ENCODE measurements at places on chromosomes 2 and 18.

DNA sequence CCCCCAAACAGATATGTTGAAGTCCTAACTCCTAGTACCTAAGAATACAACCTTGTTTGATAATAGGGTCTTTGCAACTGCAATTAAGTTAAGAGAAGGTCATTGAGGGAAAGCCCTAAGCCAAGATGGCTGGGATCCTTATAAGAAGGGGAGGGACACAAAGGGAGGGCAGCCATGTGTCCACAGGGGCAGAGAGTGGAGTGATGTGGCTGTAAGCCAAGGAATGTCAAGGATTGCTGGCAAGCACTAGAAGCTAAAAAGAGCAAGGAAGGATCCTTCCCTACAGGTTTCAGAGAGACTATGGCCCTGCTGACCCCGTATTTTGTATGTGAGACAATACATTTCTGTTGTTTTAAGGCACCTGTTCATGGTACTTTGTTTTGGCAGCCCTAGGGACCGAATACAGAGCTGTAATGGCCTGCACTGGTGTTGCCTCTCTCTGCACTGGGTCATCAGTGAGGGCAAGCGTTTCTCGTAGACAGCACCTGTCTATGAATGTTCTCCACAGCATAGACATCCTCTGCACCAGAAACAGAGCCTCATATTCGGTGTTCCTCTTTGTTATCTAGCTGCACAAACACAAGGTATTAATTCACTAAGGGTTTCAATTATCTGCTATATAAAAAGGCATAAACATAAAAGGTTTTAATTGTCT, 75.4 kb upstream of the AQP4 start:
- no peak for DNase-seq

DNA sequence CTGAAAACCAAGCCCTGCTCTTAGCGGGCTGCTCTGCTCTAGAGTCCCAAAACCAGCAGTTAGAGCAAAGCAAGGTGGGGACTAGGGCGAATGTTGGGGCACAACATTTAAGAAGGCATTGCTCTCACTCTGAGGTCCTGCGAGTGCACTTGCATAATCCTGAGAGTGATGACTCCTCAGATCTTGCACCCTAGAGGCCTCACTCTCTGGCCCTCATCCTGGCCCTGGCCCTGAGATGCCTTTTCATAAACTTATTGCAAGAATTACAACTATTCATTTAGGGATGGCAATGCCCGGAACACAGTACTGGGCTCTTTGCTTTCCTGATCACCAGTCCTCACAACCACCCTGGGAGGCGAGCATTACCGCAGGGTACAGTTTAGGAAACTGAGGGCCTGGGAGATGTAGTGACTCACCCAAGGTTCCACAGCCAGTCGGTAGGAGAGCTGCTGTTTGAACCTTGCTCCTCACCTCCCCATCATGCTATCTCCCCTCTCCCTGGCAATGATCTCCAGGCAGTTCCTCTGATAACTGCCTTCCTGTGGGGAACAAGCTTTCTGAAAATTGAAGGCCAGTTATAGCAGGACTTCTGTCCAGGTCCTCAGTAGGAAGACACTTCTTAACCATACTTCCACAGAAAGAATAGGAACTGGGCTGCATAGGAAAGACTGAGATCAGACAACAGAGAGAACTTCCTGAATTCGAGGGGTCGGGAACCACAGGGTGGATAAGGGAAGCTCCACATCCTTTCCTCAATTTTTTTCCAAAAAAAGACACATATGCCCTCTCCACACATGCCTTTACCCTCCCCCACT, 91.3 kb downstream of the TNS1 start:
- no peak for DNase-seq

DNA sequence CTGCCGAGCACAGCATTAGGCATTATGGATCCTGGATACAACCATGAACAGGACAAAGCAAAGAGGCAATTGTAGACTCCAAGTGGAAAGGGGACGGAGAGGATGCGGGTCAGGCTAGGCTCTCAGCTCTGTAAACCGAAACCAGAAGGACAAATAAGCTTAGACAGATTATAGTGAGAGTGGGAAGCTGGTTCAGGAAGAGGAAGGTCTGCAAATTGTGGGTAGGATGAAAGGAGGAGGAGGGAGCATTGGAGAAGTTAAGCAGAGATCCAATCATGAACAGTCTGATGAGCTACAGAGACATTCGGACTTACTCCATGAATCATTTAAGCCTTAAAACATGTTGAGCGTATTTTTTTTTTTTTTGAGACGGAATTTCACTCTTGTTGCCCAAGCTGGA, 3.0 kb downstream of the MSH6 start:
- no peak for DNase-seq

DNA sequence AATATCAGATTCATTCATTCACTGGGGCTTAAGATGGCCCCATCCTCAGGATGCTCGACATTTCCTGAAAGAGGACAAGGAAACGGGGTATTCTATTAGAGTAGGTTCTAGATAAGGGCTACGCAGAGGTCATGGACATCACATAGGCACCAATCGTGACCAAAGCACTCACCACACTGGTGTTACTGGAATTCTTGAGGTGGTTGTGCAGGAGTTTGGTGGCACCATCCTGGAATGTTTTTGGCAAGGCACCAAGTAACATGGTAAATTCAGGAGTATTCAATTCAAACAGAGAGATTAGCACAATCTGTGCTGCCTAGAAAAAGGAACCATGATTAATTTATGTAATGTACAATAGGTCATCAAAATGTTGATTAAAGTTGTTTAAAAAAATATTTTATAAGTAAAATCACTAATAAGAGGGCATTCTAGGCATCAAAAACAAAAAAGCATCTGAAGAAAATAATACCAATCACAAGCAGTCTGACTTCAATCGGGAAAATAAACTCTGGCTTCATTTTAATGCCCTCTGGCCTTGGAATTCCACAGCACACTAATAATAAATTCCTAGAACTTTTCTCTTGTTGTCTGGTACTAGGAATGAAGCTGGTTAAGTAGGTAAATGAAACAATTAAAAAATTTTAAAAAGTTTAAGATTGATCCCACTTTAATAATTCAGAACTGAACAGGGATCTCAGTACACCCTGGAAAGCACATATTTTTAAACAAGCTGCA, 102.8 kb upstream of the TFCP2L1 start:
- no peak for DNase-seq

DNA sequence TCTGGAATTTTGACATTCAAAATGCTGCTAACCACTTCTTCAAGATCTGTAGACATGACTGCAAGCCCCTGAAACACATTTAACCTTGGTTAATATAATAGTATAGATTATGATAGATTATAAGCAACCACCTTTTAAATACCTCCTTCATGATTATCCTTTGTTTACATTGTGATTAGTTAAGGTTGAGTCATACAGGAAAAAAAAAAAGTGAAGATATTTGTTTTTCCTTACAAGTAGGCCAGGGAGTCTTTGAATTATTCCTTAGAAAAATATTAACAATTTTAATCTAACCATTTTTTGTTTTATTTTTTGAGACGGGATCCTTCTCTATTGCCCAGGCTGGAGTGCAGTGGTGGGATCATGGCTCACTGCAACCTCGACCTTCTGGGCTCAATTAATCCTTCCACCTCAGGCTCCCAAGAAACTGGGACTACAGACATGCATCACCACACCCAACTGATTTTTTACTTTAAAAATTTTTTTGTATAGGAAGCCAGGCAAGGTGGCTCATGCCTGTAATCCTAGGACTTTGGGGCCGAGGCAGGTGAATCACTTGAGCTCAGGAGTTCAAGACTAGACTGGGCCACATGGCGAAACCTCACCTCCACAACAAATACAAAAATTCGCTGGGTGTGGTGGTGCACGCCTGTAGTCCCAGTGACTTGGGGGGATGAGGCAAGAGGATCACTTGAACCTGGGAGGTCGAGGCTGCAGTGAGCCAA, 99.4 kb downstream of the SLC39A10 start:
- DNase-seq = no peak

All from mesenteric fat pad (tissue), 1 donor.